ENCODE measurements at places on chromosomes 2 and 18.

GRCh38 chr2:176482107-176482506 is 212.9 kb downstream of the MTX2 start:
- DNase-seq = no peak

DNA sequence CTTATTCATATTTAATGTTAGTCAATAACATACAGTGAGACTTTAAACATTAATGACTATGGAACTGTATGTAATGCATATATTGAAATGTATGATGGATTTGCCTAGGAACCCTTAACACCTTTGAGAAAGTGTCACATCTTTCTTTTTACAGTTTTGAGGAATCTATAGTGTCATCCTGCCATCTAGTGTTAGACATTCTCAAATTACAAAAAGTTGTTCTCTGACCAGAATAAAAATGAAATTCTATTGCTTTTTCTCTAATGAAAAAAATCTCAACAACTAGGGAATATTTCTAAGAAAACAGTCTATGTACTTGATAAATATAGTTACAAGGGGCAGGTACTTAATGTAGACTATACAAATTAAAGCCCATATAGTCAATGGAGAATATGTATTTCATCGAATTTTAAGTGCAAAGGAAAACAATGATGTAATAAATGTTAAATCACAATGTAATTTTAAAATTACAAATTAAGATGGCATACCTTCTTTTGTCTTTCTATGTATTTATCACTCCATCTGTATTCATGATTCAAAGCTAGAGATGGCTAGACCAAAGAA is 5.1 kb upstream of the CALCRL start:
- no peak for DNase-seq

DNA sequence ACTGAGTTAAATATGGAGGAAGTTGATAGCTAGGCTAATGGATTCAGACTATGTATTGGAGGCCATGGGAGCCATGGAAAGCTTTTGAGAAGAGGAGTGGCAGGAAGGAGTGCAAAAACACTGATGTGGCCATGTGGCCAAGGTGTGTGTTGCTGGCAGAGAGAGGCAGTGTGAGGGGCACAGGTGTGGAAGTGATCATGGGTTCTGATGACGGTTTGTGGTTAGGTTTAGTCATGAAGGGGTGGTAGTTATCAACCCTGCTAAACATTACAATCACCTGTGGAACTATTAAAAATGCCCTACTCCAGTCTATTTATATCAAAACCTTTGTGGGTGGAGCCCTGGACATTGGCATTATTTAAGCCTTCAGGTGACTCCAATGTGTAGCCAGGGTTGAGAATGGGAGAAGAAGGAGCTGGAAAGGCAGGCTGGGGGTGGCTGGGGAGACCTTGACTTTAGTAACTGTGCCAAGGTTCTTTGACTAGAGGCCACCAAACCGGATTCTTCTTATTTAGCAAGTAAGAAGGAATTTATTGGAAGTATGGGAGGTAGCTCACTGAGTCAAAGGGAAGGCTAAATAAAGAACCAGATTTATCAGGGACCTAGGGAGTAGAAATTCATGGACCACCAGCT is 13.5 kb downstream of the GPR39 start:
- no peak for DNase-seq

DNA sequence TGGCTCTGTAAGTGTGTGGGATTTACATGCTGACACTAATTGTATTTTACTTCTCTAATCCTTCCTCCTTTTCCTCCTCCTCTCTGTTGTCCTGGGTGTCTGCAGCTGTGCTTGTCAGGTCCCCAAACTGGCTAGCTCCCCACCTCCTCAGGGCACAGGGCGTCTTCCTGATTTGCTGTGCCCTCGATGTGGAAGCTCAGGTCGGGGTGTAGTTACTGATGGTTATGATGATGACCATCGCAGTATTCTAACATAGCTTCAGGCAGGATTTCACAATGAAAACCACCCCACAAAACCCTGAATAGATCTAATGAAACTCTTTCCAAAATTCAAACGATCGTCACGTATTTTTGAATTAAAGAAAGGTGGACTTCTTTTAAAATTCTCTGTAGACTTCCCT is 428.4 kb downstream of the TGIF1 start:
- DNase-seq = no peak

- DNase-seq = no peak
Measured at GRCh38 chr18:43590182-43590903, 313.1 kb upstream of the SYT4 start.

DNA sequence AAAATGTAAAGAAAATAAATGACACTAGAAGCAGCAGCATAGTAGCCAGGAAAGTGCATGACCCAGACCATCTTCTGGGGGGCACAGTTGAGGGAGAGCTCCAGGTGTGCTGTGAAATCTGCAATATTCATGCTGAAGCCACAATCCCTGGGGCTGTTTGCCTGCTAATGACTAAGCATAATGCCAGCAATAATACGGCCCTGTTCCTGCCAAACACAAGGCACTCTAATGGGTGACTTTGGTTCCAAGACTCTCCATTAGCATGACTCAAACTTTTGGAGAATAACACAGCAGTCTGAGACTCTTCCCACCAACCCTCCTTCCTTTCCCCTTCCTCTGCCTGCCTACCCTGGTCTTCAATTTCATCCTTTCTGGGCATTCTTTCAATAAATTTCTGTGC is 77.9 kb upstream of the DOCK10 start:
- no peak for DNase-seq

DNA sequence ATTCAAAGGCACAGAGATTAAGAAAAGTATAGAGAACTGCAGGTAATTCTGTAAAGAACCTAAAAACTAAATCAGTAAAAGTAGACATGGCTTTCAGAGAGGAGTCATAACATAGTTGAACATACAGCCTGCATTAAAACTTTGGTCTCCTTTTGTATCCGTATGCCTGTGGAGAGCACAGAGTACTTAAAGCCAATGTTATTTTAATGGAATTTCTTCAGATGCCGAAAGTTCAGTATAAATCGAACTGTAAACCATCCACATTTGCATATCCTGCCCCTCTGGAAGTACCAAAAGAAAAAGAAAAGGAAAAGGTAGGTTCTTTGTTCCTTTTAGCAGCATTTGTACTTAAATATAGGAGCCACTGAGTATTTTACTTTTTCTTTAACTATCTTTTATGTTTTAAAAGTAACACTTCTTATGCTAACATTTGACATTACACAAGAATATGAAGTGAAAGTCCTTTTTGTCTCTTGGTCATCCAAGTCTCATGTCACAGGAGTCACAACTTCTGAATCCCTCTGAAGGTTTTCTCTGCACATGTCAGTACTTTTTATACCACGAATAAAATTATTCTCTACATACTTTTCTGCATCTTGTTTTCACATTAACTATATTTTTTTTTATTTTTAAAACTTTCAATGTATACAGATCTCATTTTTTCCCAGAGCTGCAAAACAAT is 34.9 kb upstream of the ARMC9 start:
- DNase-seq = no peak

DNA sequence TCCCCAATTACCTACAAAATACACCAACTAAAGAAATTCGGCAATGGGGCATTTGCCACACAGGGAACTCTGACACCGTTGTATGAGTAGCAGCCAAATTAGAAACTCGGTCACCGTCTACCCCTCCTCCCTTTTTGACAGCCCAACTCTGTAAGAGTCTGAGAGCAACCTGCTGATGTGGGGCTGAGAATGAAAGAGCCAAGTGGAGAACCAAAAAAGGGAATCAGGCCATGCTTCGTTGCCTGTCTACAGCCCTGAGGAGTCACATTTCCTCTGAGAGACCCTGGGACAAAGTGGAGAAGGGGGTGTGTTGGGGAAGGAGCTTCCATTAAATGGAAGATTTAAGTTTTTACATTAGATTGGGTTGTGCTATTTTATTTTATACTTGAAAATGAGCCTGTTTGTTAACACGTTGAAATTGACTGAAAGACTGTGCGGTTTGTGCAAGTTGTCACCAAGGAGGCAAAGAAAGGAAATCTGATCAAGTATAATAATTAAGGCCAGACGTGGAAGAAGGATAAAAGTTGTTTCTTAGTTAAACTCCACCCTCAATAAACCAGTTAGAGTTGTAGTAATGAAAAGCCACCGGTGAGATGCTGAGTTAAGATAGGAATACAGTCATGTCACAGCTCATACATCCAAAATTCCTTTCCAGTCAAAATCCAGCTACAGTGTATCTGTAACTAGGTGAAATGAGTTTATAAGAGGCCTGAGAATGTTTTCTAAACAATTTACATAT is 131.7 kb upstream of the CREB1 start:
- DNase-seq = no peak

DNA sequence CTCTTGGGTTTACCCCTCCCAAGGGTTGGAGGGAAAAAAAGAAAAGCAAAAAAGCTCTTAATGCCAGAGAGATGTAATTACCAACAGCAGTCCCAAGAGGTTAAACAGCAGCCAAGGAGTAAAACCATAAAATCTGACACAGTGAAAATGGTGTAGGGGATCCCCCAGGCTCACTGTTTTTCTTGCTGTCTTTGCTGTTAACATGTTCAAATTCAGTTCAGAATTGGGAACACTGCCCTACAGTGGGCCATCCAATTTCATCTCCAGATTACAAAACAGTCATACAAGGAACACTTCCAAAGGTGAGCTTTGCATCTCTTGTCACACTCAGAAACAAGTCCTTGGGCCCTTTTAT is 54.5 kb downstream of the PLEKHM3 start:
- DNase-seq = no peak

DNA sequence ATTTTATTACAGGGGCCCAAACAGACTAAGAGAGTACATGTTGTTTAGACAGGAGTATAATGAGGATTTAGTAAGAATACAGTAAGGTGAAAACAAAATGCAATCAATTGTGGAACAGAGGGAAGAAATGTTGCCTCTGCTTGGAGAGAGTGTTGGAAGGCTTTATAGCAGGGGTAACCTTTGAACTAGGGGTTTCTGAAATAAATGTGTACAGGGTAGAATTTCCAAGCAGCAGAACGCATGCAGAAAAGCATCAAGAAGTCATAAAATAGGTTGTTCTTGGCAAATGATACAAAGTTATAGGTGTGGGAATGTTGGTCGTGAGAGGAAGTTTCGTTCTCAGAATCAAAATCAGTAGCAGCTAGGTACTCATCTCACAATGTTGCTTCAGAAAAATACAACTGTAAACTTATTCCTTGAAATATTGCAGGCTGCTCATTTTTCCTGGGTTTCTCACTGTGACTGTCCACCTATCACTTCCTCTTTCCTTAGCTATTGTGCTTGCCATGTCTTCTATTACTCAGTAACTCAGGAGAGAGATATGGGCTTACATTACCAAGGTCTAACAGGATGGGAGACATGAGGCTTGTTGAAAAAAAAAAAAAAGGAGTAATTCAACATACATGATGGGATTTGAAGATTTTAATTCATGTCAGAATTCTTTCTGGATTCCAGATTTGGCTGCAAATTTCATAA is 17.1 kb upstream of the HNMT start:
- no peak for DNase-seq

GRCh38 chr2:168467729-168468128 is 11.7 kb downstream of the CERS6 start:
- no peak for DNase-seq

- DNase-seq = no peak
Measured at GRCh38 chr2:154694881-154695280, 3.6 kb upstream of the KCNJ3 start.

GRCh38 chr2:83196225-83196624 is 1262.9 kb downstream of the SUCLG1 start:
- no peak for DNase-seq

- no peak for DNase-seq
Measured at GRCh38 chr2:231047274-231047922, 9.3 kb upstream of the PSMD1 start.

DNA sequence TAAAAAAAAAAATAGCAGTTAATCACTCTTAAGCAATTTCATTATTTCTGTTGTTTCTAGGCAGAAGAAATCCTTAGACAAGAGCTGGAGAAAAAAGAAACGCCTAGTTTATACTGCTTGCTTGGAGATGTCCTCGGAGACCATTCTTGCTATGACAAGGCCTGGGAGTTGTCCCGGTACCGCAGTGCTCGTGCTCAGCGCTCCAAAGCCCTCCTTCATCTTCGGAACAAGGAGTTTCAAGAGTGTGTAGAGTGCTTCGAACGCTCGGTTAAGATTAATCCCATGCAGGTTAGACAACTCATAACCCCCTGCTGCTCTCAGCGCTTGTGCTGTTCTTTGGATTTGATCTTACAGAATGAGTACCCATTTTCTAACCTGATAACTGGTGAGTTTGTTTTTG is 130.4 kb downstream of the TTC27 start:
- DNase-seq = no peak

DNA sequence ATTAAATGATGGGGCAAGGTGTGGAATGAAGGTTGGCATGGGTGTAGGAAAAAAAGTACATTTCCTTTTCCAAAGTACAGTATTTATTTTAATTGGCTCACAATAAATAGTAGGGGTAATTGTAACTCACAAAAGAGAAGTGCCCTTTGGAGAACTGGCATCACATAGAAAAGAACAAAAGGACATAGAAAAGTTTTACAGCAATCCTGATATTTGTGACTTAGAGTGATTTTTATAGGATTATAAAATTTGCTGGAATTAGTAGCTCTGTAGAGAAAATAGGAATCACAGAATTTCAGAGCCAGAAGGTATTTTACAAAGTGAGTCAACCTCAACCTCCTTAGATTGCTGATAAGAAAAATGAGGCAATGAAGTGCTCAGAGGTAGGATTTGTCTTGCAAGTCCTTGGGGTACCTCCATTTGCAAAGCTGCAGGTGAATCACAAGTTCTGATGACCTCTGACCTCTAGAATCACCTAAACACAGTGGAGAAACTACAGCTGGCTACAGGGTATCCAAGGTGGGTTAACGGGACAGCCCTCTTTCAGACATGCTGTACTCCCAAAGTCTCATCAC is 133.6 kb downstream of the SOCS6 start:
- DNase-seq = no peak

GRCh38 chr2:88077080-88077479 is 9.5 kb downstream of the SMYD1 start:
- no peak for DNase-seq

DNA sequence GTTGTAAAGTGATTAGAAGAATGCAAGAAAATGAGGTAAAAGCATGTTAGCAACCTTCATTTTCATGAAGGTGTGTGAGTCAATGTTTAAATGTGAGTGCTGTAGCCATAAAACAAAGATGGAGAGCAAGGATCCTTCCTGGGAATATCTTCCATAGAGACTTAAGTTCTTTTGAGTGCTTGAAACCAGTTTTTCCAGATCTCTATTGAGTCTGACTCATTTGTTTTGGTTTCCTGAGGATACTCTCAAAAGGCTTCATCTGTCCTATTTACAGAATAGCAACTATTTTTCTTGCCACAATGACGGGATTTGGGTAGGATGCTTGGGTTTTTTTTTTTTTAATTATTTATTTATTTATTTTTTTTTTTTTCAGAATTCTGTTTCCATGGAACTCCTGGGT is 45.9 kb upstream of the ASB1 start:
- no peak for DNase-seq

- DNase-seq = no peak
Measured at GRCh38 chr2:154368153-154368552, 330.3 kb upstream of the KCNJ3 start.

- DNase-seq = no peak
Measured at GRCh38 chr2:32484937-32485336, 128.1 kb downstream of the BIRC6 start.

GRCh38 chr2:167715932-167716331 is 531.5 kb downstream of the STK39 start:
- no peak for DNase-seq
